ENCODE measurements at places on chromosomes 2 and 18.

GRCh38 chr2:238291550-238292281 is 3.3 kb upstream of the PER2 start:
- DNase-seq: no peak

DNA sequence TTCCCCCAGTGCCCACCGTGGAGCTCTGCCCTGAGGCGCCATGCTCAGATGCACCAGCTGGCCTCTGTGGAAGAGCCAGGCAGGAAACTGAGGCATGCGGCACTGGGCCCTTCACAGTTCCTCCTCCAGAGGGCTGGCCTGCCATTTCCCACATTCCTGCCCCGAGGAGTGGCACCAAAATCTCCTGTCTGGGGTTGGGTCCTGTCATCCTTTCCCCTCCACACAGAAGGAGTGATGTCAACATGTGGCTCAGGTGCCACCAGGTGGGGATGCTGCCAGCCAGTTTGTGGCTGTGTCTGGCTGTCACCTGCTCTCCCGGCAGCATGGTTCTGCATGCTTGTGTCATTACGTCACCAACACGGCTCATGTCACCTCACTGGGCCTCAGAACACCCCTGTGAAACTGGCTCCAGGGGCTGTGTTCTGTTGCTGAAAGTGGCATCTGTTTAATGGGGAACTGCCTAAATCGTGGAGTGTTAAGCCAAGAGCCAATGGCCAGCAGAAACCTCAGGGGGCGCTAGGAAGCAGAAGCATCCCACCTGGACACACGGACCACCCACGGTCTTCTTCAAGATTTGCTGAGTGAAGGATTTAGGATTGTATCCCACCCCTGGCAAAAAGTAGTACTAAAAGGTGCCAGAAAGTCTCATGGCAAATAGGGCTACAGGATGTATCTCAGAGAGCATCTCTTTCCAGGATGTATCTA is 51.3 kb downstream of the ZAP70 start:
- DNase-seq: no peak

- DNase-seq: peak; percentile 47
Measured at GRCh38 chr2:120344976-120345581, 857 bp upstream of the INHBB start.

DNA sequence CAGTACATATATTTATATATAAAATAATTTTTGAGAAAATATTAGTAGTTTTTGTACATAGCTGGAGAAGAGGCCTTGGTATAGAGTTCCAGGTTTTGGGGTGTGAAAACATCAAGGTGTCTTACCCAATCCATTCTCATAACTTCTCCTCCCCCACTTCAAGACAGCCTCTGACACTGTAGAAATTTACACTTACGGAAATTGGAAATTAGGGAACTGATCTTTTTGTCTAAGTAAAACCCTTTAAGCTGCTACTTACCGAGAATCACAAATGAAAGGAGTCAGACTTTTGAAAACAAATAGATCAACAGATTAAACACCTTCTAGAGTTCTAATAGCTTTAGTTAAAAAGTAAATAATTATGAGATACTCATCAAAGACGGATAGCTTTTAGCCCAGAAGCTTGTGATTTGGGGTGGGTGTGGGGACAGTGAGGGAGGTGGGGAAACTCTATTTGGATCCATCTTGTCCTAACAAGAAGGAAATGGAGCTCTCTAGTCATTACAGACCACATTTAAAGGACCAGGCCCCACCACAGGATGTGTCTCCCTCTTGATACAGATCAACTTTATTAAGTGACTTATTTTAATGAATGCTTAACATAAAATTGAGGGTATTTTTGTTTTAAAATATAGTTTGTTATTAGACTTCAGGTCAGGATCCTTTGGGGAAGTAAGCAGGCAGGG is 11.1 kb upstream of the FBXO11 start:
- DNase-seq: no peak

- DNase-seq: no peak
Measured at GRCh38 chr2:222795450-222796357, 65.1 kb upstream of the ACSL3 start.

DNA sequence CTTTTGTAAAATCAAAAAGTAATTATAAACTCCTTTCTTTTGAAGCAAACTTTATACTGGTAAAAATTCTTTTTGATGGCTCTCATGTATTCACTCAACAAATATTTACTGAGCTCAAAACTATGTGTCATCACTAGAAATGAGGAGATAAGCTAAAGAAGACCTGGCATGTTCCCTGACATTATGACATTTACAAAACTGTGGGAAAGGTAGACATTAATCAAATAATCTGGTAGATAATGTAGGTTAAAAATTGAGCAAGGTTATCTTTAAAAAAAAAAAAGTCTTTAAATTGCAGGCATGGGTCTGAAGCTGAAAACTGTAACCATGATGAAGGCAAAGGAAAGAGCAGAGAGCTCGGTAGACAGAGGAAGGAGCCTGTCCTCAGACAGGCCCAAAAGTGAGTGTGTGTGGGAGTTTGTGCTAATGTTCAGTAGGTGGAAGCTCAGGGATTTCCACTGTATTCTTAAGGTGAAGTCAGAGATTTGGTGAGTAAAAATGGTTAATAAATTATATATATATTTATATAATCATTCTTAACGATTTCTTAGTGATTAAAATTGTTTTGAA is 612.9 kb downstream of the LRP1B start:
- DNase-seq: no peak

- DNase-seq: no peak
Measured at GRCh38 chr2:130853391-130853790, 16.7 kb downstream of the ARHGEF4 start.

GRCh38 chr2:217465100-217465499 is 537.7 kb downstream of the TNS1 start:
- DNase-seq: no peak

DNA sequence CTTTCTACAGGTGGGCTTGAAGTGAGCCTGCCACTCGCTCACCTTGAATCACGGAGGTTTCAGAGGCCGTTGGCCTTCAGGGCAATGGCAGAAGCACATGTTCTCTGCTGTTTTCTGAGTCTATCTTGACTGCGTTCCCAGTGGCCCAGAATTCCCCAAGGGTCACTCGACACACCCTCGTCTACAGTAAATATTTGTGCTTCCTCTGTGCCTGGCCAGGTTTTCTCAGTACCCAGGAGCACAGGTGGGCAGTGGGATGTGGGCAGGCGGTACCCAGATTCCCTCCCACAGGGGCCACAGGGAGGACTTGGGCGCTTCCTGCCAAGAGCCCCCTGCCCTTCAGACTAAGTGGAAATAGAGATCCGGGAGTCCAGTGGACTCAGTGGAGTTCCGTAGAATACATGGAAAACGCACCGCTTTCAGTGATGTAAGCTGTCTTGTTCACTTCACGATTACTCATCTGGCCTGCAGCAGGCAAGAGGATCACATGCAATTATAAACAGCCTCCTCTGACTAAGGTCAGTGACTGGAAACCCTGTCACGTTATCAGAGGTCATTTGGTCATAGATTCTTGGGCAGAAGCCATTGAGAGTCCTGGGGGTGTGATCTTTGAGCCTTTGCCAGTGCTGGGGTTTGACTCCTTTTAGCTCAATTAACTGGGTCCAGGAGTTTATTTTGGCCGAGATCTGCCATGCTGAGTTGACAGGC is 179.8 kb downstream of the NEDD4L start:
- no peak for DNase-seq

DNA sequence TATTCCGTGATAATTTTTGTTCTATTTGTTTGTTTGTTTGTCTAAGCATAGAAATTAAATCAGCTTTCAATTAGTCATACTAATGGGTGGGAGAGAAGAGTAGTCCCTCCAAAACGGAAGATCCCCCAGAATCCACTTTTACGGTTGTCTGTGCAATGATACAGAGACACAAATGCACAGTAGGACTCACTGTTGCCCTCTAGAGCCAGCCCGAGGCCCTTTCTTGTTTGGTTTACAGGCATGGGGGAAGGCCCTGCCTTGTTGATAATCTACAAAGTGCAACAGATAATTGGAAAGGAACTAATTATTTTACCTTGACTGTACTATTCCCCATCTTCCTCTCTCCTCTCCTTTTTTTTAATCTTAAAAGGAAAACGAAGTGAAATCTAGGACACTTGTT is 121.1 kb downstream of the ACOXL start:
- no peak for DNase-seq

GRCh38 chr2:217756375-217757107 is 246.3 kb downstream of the TNS1 start:
- peak; percentile 91 for DNase-seq

DNA sequence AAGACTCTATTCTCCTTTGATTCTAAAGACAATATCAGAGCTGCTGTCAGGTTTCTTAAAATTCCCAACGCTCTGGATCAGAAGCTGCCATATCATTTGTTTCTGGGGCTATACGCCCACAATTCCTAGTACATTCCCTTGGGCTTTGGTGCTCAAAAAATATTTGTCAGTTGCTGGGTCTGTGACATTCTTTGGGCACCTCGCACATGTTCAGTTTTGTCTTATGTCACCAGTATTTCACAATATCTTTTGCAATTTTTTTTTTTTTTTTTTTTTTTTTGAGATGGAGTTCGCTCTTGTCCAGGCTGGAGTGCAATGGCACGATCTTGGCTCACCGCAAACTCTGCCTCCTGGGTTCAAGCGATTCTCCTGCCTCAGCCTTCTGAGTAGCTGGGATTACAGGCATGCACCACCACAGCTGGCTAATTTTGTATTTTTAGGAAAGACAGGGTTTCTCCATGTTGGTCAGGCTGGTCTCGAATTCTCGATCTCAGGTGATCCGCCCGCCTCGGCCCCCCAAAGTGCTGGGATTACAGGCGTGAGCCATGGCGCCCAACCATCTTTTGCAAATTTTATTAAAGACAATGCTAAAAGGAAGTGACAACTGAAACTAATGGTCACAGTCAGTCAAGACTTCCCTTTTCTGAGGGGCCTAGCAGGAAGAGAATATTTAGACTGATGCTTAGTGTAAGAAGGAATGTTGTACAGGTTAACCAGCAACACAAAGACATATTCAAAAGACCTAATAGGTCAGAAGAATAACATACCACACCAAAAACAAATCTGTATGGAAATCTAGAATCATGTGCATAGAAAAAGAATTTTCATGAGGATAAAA is 6.8 kb downstream of the ZNF397 start:
- DNase-seq: no peak

GRCh38 chr2:114821055-114821454 is 378.6 kb downstream of the DPP10 start:
- DNase-seq: no peak

DNA sequence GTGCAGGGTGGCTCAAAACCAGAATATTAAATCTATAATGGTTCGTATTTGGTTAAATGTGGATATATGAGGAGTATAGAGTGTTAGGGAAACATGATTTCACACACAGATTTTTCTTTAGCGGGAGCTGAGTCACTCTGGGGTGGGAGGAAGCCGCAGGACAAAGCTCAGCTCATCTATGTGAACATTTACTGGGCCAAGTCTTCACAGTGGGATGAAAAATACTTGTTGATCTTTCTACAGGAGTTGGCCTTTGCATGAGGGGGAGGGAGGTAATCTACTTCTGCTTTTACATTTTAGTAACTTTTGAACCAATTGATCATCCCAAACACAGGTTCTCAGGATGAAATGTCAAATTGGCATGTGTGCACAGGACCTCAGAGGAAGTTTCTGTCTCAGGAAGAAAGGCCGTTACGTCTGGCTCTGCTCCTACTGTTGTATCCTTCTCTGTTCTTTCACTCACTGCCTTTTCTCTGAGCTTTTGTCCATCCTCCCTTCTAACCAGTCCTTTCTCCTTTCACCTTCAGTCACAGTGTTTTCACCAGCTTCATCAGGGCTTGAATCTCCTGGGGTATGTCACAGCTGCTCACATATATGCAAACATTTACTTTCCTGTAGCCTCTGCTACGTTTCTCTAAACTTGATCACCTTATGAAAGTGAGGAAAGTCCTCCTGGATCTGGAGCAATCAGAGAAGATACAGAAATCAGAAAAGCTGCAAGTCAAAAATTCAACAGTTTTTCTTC is 943.3 kb upstream of the FANCL start:
- DNase-seq: no peak

Measured in ovary (tissue), 10 donors.